ENCODE measurements at places on chromosomes 6 and 20.

GRCh38 chr6:63307581-63308246, 12.1 kb downstream of the LGSN start:
- DNase-seq, result no peak

DNA sequence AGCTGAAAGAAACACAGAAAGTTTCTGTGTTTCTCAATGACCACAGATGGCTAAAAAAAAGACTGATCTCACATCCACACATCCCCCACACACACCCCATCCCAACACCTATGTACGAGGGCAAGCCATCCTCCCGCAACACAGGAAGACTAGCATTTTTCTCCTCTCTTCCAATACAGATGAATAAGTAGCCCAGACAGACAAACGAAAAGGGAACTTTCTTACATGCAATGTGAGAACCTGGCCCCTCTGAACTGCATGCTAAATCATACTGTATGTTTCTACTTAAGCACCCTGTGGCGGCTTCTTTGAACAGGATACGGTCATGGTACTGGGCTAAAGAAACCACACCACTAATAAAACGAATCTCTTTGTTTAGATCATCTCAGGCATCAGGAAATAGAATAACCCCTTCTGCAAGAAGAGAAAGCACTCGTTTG, 116.2 kb downstream of the GMDS start:
- DNase-seq, result no peak

GRCh38 chr20:8398263-8399051, 266.4 kb downstream of the PLCB1 start:
- no peak for DNase-seq

- DNase-seq, result no peak
These were observed 105.7 kb upstream of the QKI start for GRCh38 chr6:163308629-163309440.

- DNase-seq, result no peak
These were observed 33.7 kb downstream of the PAX1 start for GRCh38 chr20:21739161-21739560.
